ENCODE measurements at places on chromosomes 1 and 21.

- peak; percentile 27 for DNase-seq
These were observed 33.5 kb upstream of the C1orf53 start for GRCh38 chr1:197868751-197869489.

DNA sequence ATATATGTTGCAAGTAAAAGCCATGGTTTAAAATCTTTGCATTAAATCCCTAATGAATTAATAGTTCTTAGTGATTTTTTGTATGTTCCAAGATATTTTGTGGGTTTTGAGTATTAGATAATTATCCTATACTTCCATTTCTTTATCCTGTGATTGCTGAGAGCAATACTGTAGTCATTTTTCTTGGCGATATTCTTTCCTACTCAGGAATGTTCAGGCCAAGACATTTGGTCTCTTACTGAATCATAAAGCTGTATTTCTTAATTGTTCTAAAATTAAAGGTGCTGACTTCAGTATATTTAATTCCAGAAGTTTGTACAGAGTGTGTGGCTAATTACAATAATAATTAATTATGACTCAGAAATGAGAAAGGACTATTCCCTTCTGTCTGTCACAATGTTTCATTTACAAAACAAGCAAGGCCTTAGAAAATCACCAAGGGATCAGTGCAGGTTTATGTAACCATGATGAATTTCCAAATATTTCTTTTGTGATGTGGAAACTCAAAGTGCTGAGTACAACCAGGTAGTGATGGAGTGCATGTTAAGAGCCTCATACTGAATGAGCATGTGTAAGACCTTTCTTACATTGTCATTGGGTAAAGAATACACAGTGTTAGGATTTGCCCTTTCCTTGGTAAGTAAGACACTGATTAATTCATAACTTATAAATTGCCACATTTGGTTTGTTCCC, 161.2 kb downstream of the HMCN1 start:
- no peak for DNase-seq

GRCh38 chr1:99180343-99180808, 83.9 kb upstream of the PLPPR4 start:
- peak; percentile 95 for DNase-seq

DNA sequence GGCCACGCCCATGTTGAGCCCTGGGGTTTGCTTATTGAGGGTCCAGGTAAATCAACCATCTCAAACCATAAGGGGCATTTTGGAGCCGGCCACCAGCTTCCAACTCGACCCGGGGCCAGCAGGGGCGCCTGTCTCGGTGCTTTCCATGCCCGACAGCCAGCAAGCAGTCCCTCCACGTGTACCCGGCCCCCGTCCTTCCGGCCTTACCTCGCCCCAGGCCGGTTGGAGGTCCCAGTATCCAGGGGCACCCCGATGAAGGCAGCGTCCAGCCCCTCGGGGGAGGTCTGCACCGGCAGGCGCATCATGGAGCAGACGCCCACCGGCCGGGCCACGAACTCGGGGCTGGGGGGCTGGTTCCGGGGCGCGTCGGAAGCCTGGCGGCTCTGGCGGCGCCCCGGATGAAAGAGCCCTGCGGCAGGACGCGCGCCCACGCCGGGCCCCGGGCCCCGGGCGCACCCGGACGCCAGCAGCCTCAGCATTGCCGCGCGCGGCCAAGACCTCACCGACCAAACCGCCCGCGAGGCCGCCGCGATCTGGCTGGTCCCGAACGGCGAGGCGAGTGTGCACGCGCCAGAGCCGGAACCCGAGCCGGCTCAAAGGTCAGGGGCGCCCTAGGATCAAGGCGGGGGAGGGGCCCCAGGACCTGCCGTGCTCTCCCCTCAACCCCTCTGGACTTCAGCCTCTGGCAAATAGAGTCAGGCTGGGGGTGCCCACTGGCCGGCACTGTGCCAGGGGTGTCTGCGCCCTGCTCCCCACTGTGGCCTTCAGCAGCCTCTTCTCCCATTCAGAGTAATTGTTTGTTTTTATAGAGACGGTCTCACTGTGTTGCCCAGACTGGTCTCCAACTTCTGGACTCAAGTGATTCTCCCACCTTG, at the start of gene AGMAT:
Gene AGMAT (minus strand): TSS at position 563 of the 875 bp plus-strand sequence. CDS start 84 bp downstream, at position 479.
- DNase-seq: peak; percentile 49

GRCh38 chr1:162159515-162159914, 90.0 kb downstream of the NOS1AP start:
- no peak for DNase-seq

DNA sequence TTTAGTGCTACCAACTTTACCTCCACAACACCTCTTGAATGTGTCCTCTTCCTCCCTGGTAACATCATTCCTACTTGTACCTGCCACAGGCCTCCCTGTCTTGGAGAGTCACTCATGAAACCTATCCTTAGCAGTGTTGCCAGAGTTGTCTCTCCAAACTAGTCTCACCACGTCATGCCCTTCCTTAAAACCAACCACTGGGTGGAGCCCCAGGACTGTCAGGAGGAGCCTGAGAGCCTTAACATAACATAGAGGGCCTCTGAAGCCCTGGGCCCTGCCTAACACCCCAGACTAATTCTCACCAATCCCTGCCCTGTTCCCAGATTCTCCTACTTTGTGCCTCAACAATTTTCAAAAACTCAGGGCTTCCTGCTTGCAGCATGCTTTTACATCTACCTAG, 65.3 kb downstream of the ZNF697 start:
- DNase-seq: peak; percentile 54

Data from adrenal gland (tissue), 19 donors.